ENCODE measurements at places on chromosomes 6 and 20.

DNA sequence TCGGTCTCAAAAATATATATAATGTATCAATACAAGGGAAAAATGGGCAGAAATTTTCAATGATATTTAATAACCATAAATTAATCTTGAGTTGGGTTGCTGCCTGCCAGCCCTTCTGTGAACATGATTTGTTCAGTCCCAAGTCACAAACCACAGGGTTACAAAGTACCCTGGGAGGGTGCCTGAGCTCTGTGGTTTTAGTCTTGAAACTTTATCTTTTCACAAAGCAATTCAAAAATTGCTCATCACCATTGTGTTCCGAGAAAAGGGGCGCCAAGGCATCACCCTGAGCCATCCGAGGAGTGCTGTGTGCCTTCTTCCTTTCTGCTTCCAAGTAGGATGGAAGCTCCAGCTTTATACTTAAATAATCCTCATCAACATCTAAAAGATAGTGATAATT is 141.6 kb upstream of the AKAP12 start:
- no peak for DNase-seq

DNA sequence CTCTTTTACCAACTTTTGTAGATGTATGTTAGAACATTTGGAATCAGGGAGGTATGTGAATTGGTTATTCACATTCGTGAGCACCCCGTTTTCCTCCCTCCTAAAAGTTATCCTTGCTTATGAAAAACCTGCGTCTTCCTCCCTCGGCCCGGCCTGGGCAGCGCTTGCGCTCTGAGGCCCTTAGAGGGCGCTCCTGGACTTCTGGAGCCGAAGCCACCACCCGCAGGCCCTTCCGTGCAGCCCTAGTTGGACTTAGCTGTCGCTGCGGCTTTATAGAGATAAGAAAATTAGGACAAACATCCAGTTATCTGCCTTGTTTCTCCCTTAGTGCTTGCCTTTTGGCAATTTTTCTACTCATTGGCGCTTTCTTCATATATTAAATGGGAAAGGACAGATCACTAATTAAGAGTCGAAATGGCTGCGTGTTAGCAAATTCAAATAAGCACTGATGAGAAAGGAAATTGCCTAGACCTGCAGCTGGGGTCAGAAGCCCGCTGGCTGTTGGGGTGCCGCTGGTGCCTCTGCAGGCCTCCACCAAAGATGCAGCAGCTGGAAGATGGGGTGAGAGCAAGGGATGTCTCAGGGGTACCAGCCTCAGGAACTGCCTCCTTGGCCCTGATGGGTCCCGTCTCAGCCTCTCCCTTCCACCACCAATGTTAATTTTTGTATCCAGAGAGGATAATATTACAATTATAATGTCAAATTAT is 5.2 kb downstream of the FNDC1 start:
- DNase-seq: peak; percentile 30

GRCh38 chr6:157764178-157765068 is 58.6 kb upstream of the SNX9 start:
- DNase-seq: no peak

GRCh38 chr20:36219671-36220220 is 16.5 kb upstream of the AAR2 start:
- no peak for DNase-seq

DNA sequence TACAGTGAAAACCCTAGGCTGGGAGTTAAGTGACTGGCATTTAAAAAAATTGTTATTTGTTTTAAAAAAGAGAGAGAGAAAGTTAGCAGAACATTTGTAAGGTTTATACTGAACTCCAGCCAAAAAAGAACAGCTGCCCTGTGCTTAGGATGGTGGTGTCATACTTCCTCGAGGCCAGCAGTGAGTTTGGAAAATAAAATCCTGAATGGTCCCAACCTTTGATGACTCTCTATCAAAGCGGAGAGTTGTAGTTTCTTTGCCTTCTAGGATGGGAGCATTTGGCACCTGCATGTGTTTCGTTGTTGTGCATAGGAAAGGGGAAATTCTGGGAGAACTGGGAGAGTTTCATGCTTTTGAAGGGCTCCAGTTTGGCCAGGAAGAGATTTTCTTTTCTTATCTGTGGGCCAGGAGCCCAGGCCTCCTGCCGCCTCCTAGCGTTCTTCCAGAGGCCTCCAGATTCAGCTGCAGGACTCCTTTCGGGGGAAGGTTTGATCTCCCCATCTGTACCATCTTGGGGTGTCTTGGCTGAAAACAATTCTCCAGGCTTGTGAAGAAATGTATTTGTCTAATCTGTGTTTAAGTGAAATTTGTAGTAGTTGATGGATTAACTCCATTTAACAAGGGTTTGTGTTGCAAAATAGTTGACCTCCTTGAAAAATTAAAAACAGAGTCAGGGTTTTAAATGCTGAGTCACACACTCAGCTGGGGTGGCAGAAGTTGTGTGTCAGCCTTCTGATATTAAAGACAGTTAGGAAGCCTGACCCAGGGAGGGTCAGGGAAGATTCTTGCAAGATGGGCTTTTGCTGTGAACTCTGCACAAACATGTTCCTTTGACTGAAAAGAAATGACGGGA is 63.4 kb downstream of the TXNDC5 start:
- no peak for DNase-seq

- DNase-seq: peak; percentile 31
Observed at GRCh38 chr6:87151781-87152525, 3.4 kb upstream of the ZNF292 start.

DNA sequence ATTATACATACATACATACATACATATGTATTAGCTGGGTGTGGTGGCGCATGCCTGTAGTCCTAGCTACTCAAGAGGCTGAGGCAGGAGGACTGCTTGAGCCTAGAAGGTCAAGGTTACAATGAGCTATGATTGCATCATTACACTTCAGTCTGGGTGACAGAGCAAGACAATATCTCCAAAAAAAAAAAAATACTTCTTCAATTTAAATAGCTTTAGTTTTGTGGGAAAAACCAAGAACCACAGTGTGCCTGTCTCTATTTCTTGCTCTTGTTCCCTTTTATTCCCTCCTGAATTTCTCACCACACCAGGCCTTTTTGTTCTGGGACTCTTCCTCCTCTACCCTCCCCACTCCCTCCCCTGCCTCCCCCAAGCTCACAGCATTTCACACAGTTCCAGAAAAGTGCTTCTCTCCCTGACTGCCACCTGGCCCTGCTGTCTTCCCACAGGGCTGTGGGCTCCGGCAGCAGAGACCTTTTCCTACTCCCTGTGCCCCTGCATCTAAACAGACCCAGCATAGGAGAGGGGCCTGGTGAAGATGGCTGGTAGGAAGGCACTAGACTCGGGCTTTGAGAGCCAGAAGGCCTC is 1.3 kb downstream of the C20orf203 start:
- DNase-seq: no peak

DNA sequence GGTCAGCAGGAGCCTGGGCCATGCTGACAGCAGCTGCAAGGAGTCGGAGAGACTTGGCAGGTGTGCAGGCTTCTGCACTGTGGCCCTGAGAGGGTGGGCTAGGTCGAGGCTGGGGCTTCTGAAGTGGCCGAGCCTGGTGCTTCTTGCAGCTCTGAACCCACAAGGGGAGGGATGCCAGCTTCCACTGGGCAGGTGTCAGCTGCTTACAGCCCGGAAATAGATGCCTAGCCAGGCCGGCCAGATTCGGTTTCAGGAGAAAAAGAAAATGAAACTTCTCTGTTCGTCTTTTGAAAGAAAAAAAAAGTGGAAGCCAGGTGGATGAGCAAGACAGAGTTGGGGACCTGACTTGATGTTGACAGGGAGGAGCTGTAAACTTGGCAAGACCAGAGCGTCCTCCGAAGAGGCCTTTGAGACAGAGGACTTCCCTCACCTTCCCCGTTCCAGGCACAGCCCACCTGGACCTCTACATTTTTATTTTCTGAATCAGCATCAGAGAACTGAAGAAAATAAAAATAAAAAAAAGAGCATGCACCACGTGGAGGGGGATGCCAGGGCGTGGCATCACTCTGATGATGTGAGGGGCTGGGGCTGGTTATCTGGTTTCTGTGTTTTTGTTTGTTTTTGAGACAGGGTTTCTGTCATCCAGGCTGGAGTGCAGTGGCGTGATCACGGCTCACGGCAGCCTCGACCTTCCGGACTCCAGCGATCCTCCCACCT is at the start of gene ZBP1:
TSS of gene ZBP1 (minus strand) at position 153 of the 717 bp plus-strand sequence. CDS start at position 22, 131 bp downstream.
- peak; percentile 4 for DNase-seq

- no peak for DNase-seq
Observed at GRCh38 chr6:166460473-166461437, 78.0 kb upstream of the MPC1 start.

DNA sequence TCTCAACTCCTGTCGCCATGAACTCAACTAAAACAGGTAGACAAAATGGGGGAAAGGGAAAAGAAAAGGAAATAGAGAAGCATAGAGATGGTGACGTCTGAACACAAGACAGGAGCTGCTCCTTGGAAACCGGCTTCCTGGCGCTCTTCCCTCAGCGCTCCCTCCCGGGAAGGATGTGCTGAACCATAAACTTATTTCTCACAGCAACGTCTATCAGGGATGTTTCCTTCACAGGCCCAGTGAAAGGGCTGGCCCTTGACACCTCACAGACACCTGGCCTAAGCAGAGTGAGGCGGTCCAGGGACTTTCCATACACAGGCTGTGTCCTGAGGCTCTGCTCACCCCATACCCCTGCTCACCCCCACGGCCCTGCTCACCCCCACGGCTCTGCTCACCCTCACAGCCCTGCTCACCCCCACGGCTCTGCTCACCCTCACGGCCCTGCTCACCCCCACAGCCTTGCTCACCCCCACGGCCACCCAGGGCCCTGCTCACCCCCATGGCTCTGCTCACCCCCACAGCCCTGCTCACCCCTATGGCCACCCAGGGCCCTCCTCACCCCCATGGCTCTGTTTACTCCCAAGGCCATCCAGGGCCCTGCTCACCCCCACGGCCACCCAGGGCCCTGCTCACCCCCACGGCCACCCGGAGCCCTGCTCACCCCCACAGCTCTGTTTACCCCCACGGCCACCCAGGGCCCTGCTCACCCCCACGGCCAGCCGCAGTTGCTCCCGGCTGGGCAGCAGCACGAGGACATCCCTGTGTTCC is 653 bp downstream of the FRMD1 start:
- no peak for DNase-seq

DNA sequence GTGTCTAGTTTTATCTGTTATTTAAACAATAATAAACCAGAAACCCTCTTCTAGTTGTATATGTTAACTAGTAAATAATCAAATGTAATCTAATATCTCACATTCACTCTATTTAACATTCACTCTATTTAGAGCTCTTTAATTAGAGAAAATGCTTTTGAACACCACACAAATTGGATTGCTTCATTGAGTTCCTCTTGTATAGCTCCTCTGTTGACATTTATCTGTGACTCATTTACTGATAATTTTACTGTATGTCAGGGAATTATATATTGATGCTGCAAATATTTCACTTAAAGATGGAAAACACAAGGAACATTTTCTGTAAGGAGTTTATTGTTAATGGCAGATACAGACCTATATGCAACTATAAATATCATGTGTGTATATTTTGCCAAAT is 594.6 kb downstream of the COL12A1 start:
- no peak for DNase-seq

- DNase-seq: no peak
Observed at GRCh38 chr20:8535403-8536261, 403.6 kb downstream of the PLCB1 start.

DNA sequence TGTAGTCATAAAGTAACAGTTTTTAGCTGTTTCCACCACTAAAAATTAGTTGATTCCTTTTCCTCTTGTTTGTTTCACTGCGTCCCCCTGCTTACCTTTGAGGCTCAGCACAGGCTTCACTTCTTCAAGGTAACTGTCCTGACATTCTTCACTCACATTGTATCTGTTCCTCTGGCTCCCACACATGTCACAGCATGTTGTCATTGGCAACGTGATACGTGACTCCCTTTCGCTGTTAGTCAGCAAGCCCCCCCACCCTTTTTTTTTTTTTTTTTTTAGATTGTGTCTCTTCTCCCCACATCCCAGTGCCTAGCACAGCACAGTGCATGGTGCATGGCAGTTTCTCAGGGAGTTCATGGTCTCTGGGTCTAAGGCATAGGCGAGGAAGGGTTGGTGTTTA is 13.3 kb downstream of the VAPB start:
- no peak for DNase-seq

GRCh38 chr6:116156405-116157326 is 30.7 kb upstream of the COL10A1 start:
- no peak for DNase-seq

- DNase-seq: no peak
Observed at GRCh38 chr6:166997348-166997747, 1.8 kb upstream of the CEP43 start.

DNA sequence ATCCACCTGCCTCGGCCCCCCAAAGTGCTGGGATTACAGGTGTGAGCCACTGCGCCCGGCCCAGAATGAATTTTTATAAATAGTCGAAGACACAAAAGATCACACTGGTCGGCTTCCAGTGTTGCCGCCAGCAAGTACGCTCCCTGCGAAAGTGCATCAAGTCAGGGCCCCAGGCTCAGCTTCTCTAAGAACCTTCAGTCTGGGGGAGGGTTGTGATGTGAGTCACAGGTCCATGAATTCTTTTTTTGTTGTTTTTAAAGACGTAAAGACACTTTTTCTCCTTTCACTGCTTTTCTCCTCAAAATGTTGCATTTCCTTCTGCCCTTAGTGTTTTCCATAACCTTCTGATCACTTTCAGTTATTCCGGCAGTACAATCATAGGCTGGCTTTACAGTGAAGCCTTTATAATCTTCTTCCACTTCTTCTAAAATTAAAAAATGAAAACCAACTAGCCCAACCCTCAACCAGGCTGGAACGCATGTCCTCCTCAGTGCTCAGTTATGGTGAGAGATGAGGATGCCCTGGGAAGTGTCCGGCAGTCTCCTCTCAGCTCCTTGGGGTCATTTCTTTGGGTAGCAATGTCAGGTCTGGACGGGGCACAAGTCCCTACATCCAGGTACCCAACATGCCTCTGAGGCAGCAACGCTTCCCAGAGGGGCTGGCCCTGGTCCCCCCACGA is 66.6 kb downstream of the CSE1L start:
- no peak for DNase-seq

- DNase-seq: no peak
Observed at GRCh38 chr6:145442110-145442509, 293.2 kb downstream of the EPM2A start.

- DNase-seq: no peak
Observed at GRCh38 chr6:151443911-151444621, 7.9 kb downstream of the RMND1 start.

GRCh38 chr6:10610289-10610688 is 84.1 kb downstream of the C6orf52 start:
- no peak for DNase-seq

- DNase-seq: no peak
Observed at GRCh38 chr6:121925534-121926255, 473.8 kb upstream of the HSF2 start.

- DNase-seq: no peak
Observed at GRCh38 chr20:58863044-58863790, 10.7 kb downstream of the GNAS start.

Data from NCI-H187 (cell line).